ENCODE measurements at places on chromosomes 5 and 9.

GRCh38 chr5:31048282-31049270, 144.9 kb upstream of the CDH6 start:
- no peak for DNase-seq

- DNase-seq, result no peak
These were observed 3.1 kb upstream of the DIRAS2 start for GRCh38 chr9:90645721-90646120.

DNA sequence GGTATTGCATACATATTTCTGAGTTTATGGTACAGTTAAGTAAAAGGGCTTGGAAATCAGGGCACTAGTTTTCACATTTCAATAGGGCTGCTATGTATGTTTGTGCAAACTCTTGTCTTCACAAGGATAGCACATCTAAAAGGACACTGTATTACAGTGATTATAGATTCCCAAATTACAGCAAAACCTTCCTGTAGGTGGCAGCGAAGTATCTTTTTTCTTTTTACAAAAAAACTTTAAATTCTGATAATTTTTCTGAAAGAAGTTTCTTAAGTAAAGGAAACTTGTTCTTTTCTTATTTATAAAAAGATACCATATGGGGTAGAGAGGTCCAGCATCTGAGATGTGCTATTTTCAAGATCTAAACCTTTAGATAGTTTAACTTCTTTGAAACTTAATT, 337.8 kb downstream of the PTPRD start:
- no peak for DNase-seq

- no peak for DNase-seq
These were observed 92.7 kb upstream of the PHYKPL start for GRCh38 chr5:178325311-178325678.

DNA sequence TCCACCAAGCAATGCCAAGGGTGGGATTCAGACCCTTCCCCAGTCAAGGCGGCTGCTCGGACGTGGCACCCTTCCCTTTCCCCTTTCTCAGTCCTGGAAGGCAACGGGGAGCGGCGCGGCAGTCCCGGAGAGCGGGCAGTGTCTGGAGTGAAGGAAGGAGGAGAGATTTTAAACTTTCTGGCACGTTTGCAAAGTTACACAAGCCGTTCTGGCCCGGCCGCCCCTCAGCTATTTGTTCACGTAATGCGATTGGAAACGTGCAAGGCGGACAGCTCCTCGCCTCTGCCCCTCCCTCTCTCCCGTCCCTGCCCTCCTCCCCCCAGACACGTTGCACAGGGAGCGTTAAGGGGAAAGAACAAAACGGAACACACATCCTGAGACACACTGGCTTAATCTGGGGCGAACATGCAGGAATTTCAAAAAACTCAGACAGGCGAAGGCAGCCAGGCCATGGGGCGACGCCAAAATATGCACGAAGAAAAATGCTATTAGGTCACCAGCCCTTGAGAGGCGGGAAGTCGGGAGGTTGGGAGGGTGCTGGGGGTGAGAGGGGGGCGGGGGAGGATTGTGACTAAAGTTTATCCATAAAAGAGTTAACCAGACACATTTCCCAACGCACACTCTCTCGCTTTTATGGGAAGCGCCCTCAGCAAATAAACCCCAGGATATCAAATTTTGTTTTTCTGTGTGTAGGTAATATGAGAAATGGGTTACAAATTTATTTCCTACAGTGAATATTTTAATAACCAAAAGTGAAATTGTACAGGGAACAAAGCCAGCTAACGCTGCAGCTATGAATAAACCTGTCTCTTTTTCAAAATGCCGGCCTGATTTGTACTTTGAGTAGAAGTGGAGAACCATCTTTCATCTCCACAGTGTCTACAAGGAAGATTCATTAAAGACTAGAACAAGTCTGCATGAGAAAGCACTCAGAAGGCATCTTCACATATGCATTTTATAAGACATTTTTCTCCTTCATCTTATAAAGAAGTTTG, at the start of gene LOX:
Gene LOX (minus strand): TSS at position 144 of the 995 bp plus-strand sequence. CDS start 274 bp downstream, outside the sequence.
- peak; percentile 76 for DNase-seq

DNA sequence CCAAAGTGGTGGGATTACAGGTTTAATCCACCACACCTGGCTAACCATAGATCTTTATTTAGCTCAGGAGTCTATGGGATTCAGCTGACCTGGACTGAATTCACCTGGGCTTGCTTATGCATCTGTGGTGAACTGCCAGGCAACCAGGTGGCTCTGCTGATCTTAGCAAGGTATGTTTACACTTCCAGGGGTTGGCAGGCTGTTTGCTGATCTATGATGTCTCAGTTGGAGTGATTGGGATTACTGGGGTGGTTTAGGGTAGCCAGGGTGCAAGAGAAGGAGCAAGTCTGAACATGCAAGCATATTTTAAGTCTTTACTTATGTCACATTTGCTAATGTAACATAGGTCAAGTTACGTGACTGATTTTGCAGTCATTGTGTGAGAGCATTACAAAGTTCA, 63.6 kb upstream of the JAK2 start:
- no peak for DNase-seq

GRCh38 chr5:20498102-20498501, 510.1 kb upstream of the CDH18 start:
- no peak for DNase-seq

- DNase-seq, result no peak
These were observed 43.6 kb downstream of the NR3C1 start for GRCh38 chr5:143359869-143360268.

GRCh38 chr9:29437526-29437925, 1864.2 kb upstream of the C9orf72 start:
- no peak for DNase-seq

GRCh38 chr5:160339406-160340130, 27.2 kb upstream of the CCNJL start:
- no peak for DNase-seq

DNA sequence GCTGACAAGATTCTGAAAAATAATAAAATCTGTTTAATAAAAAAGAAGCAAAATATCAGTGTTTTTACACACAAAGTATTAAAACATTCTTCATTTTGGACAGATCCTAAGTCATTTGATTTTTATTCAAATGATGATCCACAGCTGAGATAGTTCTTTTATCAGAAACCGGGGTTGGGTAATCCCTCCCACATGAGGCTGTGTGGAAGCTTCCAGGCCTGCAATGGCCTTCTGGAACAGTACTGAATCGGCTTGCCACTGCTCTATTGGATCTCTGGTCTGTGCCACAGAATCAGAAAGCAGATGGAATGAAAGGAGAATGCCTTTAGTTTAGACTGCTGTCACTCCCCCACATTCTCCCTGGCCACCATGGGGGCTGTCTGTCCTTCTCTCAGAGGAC, 6.1 kb upstream of the C5orf58 start:
- no peak for DNase-seq

GRCh38 chr5:79850316-79850822, 140.7 kb downstream of the MTX3 start:
- no peak for DNase-seq

DNA sequence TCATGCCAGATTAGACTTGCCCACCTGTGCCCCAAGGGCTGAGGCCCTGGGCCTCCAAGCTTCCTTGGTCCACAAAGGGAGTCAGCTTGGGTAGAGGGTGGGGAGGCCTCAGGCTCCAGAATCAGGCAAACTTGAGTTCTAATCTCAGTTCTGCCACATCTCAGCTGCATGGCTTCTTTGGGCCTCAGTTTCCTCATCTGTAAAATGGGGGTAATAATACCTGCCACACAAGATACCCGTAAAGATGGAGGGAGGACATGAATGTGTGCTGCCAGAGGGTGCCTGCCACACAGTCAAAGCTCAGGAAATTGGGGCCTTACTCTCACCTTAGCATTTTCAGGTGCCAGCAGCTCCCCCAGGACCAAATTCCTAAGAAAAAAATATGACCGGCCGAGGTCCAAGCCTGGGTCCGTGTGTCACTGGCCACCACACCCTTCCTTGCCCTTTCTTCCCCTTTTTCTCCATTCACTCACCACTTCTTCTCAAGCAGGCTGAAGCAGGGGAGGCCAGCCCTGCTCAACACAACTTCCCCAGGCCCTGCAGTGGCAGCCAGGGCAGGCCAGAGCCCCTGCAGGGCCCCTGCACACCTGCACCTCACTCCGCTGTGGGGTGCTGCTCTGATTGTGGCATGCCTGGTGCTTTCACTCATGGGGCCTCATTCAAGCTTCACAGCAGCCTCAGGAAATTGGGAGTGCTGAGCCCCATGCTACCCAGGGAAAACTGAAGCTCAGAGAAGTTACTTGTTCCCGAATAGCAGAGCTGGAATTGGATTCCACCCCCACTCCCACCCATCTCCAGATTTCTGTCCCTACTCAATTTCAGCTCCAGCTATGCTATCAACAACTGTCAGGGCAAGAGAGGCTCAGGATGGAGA, 3.9 kb downstream of the RGS14 start:
- no peak for DNase-seq

- no peak for DNase-seq
These were observed 37.3 kb upstream of the ZNF622 start for GRCh38 chr5:16502866-16503265.

DNA sequence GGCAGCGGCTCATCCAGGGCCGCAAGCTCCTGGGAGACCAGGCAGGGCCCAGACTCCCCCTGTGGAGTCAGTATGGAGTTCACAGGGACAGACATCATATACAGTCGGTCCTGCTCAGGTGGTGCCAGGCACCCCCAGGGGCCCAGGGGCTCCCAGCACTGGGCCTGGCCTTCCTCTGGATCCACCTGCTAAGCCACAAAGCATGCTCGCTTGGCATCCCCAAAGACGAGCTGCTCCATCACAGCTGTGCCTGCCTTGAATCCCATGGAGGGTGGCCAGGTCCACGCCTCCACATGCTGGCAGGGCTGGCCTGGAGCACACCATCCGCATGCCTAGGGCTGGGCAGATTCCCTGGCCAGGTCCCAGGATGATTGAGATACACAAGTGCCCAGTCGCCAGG, 4.6 kb downstream of the BICD2 start:
- DNase-seq, result no peak

- DNase-seq, result no peak
These were observed 40.2 kb downstream of the FBXW11 start for GRCh38 chr5:171966270-171966669.

GRCh38 chr5:145362266-145362665, 472.9 kb downstream of the PRELID2 start:
- DNase-seq, result peak; percentile 34

DNA sequence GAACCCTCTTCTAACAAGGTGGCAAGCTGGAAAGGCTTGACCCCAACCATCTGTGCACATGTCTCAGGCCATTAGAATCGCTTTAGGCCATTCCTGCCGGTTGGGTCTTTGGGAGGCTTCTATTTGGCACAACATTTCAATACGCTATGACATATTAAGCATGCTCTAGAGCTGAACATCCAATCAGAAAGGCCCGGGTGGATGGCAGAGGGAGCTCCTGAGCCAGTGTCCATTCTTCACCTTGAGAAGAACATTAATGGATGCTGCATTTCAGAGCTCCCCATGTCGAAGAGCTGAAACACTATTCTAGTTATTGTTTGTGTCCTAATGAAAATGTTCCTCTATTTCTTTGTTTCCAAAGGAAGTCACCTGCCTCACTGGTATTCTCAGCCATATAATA, 12.8 kb downstream of the SPATA9 start:
- no peak for DNase-seq

DNA sequence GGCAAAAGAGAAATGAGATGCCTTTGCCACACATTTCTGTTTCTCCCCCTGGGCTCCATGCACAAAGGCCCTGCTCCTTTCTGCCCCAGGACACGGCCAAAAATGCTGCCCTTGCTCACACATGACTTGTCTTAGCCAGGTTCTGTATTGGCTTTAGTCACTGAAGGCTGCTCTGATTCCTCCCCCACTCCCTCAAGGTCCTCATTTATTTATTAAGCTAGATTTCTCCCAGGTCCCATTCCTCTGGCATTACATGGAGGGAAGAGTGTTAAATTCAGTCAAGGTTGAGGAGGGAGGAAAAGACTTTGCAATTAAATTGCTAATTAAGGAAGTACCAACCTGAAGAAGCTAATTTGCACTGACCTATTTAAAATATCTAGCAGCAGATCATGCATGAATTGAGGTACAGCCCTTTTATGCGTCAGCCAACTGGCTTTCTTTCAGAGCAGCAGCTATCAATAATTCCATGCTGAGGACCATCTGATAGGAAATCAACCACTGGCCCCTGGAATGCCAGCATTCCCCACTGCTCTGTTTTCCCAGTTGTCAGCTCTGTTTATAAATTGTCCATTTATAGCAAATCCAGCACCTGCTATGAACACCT, 81.2 kb upstream of the MAP3K1 start:
- DNase-seq, result no peak

- DNase-seq, result no peak
These were observed 1272.3 kb upstream of the CDH9 start for GRCh38 chr5:28310696-28311095.

- no peak for DNase-seq
These were observed 424.9 kb downstream of the IRX2 start for GRCh38 chr5:2326601-2327000.

- no peak for DNase-seq
These were observed 69.6 kb downstream of the ADAMTSL1 start for GRCh38 chr9:18543406-18544192.

GRCh38 chr5:77912721-77913120, 136.6 kb upstream of the TBCA start:
- no peak for DNase-seq

- no peak for DNase-seq
These were observed 8.9 kb downstream of the B4GALT1 start for GRCh38 chr9:33157960-33158842.

DNA sequence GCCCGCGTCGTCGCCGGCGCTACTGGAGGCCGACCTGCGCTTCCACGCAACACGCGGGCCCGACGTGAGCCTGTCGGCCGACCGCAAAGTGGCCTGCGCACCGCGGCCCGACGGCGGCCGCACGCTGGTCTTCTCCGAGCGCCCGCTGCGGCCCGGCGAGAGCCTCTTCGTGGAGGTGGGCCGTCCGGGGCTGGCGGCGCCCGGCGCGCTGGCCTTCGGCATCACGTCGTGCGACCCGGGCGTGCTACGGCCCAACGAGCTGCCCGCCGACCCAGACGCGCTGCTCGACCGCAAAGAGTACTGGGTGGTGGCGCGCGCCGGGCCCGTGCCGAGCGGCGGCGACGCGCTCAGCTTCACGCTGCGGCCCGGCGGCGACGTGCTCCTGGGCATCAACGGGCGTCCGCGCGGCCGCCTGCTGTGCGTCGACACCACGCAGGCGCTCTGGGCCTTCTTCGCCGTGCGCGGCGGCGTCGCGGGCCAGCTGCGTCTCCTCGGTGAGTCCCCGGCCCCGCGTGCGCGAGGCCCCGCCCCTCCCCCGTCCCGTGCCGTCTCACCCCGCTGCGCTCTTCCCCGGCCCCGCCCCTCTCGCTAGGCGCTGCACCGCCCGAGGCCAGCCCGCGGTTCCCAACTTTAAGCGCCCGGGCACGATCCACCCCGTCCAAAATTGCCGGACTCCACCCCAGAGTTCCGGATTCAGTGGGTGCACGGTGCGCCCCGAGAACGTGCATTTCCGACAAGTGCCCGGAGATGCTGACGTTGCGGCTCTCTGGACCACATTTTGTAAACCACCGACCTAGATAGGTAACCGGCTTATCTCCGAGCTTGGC, 42.8 kb downstream of the NEURL1B start:
- DNase-seq, result no peak
